Activated T-helper 1 cell treated with anti-CD3 and anti-CD28 coated beads, Interleukin-12 subunit alpha, Interleukin-12 subunit beta, Interleukin-2, Interleukin-4 antibody, amounts not matched to agents 30 ng/mL and 10 ng/mL and 1 ng/mL, durations not matched to agents 14 hours and 24 hours and 36 hours (primary cell): ENCODE measurements at places on chromosomes 16 and 17. TPM values are rescaled to one million over a fixed set of nuclear protein-coding genes. Genes with fewer than 3 reads are reported as not detected.

DNA sequence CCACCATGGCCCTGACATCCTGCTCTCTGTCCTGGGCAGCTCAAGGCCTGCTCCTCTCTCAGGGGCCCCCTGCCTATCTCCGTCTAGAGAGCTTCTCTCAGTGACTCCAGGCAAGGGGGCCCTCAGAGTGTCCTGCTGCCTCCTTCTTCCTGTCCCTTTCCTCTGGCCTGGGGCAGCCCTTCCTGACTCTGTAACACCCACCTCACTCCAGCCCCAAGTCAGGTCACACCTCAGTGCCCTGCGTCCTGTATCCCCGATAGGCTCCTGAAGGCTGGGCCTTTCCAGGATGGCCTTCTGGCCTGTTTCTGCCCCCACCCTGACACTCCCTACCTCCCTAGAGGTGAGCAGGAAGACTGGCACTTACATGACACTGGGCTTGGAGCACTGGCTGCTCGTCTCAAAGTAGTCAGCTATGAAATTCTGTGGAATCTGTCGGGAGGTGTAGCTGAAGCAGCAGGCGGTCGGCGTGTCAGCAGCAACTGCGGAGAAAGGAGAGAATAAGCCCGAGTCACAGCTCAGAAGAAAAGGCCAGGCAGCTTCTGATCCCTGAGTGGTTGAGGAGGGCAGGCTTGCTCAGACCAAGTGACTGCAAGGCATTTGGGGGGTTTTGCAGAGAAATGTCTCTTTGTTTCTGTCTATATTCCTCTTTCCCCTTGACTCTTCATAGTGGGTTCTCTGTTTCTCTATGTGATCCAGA is 976 bp downstream of the CCL3L1 start:
- no peak for DNase-seq
- no peaks in the 10 kb centered on the region for H3K36me3 ChIP-seq
- no peak overlapping the region for H3K4me3 ChIP-seq
- H3K27me3 ChIP-seq = peaks cover 10% of the 10 kb centered on the region
- H3K27ac ChIP-seq = no peak overlapping the region

DNA sequence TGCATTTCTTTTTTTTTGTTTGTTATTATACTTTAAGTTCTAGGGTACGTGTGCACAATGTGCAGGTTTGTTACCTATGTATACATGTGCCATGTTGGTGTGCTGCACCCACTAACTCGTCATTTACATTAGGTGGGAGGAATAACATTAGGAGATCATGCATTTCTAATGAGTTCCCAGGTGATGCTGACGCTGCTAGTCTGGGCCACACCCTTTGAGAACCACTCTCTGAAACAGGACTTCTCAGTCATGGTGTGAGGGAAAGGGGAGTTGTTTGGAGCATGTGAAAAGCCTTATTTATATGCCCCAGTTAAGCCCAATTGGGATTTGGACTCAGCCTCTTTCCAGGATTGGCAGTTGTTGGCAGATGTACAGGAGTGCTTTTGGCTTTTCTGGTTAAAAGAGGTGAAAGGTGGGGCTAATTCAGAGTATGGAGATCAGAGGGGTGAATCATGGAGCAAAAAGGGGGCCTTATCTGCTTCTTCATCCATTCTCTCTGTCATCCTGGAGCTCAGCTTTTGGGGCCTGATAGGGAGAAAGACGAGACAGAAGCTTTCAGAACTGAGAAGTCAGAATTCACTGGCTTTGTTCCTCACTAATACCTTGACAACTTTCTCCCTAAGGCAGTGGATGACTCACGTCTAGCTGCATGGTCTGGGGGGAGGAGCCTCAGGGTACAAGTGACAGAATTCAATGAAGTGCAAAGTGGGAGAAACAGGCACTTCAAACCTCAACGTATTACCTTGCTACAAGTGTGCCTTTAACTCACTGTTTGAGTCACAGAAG is 180.0 kb upstream of the CACNG3 start:
- H3K27me3 ChIP-seq = no peaks in the 10 kb centered on the region
- no peak for DNase-seq
- no peak overlapping the region for H3K4me3 ChIP-seq
- peaks cover 2% of the 10 kb centered on the region for H3K36me3 ChIP-seq

- no peak overlapping the region for H3K27ac ChIP-seq
- H3K4me3 ChIP-seq = no peak overlapping the region
- H3K36me3 ChIP-seq = no peaks in the 10 kb centered on the region
- DNase-seq = no peak
These were observed 2.4 kb upstream of the PKD1L3 start for GRCh38 chr16:72002619-72003018.

- no peak overlapping the region for H3K27ac ChIP-seq
- H3K4me1 ChIP-seq = peaks cover 6% of the 10 kb centered on the region
- peaks cover 19% of the 10 kb centered on the region for H3K27me3 ChIP-seq
- DNase-seq = no peak
These were observed 10.4 kb upstream of the RUNDC3A start for GRCh38 chr17:44297975-44298374.

DNA sequence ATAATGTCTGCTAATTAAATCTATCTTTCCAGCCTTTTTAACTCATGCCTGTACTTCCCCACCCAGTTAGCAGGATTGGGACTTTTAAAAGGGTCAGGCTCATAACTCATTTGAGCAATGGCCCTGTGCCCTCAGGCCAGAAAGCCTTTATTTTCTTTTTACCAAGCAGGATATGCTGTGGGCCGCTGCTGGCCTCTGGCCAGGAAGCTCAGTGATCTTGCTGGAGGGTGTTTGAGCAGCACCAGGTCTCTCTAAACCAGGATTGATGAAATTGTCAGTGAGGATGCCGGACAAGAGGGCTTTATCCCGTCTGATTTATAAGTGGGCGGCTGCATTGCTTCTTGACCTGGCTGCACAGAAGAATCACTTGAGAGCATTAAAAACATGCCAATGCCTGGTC is 187.8 kb downstream of the RAB11FIP4 start:
- no peaks in the 10 kb centered on the region for H3K36me3 ChIP-seq
- H3K4me1 ChIP-seq = no peaks in the 10 kb centered on the region
- no peak overlapping the region for H3K4me3 ChIP-seq
- DNase-seq = no peak
- peaks cover 7% of the 10 kb centered on the region for H3K27me3 ChIP-seq

Gene ZNF75A
- 26.5 and 27.6 TPM in 2 replicates for total RNA-seq

GRCh38 chr17:50785946-50786570 is 18.7 kb upstream of the ANKRD40CL start:
- H3K27ac ChIP-seq = no peak overlapping the region
- DNase-seq = no peak
- no peaks in the 10 kb centered on the region for H3K36me3 ChIP-seq
- H3K4me1 ChIP-seq = peaks cover 6% of the 10 kb centered on the region
